Daoy (cell line): ENCODE measurements at places on chromosomes 16 and 17. TPM values are rescaled to one million over a fixed set of nuclear protein-coding genes. Genes with fewer than 3 reads are reported as not detected.
A peak's percentile ranks its signal among the peaks of the same experiment; 100 is the strongest.

- DNase-seq = no peak
These were observed 53.6 kb upstream of the SDK2 start for GRCh38 chr17:73697872-73698271.

DNA sequence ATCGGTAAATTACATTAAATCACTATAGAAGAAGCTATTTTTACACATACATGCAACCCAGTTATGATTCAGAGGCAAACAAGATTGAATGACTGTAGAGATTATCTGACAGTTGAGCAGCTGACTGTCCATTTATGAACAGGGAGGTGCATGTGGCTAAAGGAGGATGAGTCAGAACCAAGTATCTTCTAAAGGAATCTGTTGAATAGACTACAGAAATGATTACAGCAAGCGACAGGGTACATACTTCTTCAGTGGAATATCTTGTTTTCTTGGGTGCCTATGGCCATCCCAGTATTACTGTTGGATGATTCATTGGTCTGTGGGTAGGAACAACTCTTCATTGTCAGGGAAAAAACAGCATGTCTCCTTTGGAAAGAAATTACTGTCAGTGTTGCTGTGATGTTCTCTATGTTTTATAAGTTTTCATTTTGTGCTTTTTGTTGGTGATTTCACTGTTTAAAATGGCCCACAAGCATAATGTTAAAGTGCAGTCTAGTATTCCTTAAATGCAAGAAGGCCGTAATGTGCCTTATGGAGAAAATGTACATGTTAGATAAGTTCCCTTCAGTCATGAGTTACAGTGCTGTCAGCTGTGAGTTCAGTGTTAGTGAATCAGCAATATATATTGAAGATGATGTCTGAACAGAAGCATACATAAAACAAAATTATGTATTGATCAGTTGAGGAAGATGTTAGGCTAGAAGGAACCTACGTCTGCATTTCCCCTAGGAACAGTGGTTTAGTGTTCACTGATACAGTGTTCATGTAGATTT lies 27.0 kb downstream of the CBFB start:
- DNase-seq = peak; percentile 69

DNA sequence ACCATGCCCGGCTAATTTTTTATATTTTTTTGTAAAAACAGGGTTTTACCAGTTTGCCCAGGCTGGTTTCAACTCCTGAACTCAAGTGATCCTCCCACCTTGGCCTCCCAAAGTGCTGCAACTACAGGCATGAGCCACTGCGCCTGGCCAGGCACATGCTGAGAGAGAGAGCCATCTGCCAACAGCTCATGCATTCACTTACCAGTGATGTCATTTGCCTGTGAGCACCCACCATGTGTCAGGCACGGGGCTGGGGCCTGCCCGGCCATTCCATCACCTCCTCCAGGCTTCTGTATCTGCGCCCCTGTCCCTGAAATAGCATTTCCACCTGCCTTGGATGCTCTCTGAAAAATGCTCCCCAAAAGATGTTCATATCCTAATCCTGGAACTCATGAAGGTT lies 43.6 kb upstream of the PEMT start:
- no peak for DNase-seq

GRCh38 chr16:88999457-89000206 lies 22.6 kb upstream of the CBFA2T3 start:
- no peak for DNase-seq

GRCh38 chr17:12085076-12085949 lies 64.6 kb downstream of the MAP2K4 start:
- DNase-seq = no peak

DNA sequence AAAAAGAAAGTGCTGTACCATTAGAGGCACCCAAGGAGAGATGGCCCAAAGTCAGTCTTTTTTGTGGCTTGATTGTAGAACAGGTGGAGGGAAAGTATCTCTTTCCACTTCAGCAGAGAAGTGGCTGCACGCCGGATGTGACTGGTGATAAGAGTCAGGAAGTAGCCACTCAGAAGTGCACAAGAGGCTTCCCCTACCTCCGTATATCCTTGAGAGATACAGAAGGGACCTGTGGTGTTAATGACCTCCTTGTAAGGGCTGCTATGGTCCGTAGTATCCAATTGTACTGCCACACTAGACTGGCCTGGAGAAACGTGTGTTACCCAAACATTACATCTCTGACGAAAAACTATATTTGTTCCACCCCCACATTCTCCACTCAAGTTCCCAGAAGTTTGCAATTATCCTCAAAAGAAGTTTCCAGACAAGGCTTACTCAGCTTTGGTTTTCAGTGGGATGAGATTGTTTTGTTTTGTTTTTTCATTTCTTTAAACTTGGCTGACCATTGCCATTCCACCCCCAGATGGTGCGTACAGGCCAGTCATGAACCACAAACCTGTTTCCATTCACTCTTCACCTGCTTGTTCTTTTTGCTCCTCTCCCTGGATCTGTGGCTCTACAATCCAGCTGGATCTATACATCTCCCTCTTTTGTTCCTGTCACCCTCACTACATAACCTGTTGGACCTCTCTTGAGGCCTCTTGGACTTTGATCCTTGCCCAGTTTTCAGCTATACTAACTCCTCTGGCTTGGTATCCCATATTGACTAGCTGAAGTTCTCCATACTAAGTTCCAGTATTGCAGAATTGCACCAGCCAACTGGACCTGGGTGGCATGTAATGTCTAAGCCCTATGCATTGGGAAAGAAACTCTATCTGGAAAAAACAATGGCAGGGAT lies 20.7 kb upstream of the MED13 start:
- no peak for DNase-seq

DNA sequence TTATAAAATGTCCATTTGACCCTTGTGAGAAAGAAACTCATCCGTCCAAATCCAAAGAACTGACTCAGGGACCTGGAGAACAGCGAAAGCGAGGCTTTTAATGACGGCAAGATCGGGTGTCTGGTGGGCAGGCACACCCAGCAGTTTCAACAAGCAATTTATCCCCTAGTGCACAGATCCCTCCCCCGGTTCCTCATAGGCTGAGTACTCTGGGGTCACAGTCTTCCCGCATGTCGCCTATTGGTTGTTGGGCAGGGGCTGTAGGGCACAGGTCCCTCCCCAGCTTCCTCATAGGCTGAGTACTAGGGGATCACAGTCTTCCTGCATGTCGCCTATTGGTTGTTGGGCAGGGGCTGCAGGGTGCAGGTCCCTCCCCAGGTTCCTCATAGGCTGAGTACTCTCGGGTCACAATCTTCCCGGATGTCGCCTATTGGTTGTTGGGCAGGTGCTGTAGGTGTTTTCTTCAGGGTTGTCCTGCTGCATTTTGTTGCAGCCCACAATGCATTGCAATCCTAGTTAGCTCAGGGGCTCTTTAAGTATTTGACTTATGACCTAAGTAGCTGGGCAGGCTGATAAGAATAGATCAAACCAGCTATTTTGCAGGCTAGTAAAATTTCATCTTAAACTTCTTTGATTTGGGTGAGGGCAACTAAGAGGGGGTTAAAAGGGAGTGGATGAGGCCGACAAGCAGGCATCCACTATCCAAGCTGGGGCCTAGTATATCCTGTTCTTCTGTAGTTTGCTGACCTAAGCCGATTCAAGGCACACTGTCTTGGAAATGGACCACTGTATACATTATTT lies 3.6 kb upstream of the UTS2R start:
- DNase-seq = peak; percentile 43

GRCh38 chr17:57774872-57775271 lies 29.8 kb upstream of the CCDC182 start:
- no peak for DNase-seq

DNA sequence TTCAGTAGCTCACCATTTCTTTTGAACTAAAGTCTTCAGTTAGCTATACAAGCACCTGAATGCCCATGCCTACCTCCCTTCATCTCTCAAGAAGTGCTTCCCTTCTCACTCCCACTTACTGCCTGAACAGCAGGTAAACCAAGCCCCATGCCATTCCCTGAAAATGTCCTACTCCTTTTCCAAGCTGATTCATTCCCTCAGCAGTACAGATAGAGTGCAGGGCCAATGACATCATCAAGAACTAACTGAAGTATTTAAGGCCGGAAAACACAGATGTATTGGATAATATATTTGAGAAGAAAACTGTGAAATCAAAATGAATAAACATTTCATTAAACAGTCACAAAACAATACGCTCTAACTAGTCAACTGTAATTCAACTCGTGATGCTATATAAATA lies 478.8 kb upstream of the CDH11 start:
- DNase-seq = no peak

- no peak for DNase-seq
These were observed 5.6 kb downstream of the ACD start for GRCh38 chr16:67654403-67654911.

Gene PRR29
- 0.17 and 1.1 TPM in 2 replicates for total RNA-seq

Gene FBXO39
- total RNA-seq = 0.12 and 3.0 TPM in 2 replicates

Gene ALOX12B
- total RNA-seq = not detected in 2 replicates
